Kidney (tissue), 22 donors: ENCODE measurements at places on chromosomes 3 and 15. TPM values are rescaled to one million over a fixed set of nuclear protein-coding genes. Genes with fewer than 3 reads are reported as not detected.

DNA sequence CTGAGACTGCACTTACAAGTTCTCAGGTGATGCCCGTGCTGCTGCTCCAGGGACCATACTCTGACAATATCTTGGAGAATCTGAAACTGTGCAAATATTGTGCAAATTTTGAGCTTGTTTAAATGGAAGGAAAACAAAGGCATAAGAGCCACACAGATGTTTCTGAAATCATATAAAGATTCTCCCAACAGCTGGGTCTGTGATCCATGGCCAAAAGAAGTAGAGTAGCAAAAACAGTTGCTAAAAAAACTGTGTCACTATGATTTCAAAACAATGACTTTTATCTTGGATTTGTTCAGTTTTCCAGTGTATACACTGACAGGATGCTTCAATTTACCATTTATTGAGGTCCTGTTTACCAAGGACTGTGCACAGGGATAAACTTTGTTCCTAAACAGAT, 25.3 kb downstream of the NPTN start:
- no peak for DNase-seq

The OR5K3 gene
- polyA plus RNA-seq = not detected

DNA sequence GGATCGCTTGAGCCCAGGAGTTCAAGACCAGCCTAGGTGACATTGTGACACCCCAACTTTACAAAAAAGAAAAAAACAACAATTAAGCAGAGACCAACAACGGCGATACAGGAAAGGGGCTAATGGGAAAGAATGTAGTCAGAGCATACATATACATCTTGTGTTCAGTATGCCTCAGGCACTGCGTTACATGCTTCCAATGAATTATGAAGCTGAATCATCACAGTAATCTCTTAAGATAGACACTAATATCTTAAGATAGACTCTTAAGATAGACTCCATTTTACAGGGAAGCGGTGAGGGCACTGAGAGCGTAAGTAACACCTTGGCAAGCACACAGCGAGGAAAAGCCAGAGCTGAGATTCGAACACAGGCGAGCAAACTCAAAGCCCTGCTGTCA, 6.1 kb upstream of the LDHAL6B start:
- no peak for DNase-seq

The ROPN1B gene
- not detected for polyA plus RNA-seq

GRCh38 chr3:9780910-9781309, 11.2 kb upstream of the CAMK1 start:
- DNase-seq = no peak

- DNase-seq = no peak
These were observed 184.1 kb upstream of the TLE3 start for GRCh38 chr15:70281811-70282307.

The KLHDC8B gene
- 36.5 TPM for polyA plus RNA-seq
